ENCODE measurements at places on chromosomes 6 and 20.

DNA sequence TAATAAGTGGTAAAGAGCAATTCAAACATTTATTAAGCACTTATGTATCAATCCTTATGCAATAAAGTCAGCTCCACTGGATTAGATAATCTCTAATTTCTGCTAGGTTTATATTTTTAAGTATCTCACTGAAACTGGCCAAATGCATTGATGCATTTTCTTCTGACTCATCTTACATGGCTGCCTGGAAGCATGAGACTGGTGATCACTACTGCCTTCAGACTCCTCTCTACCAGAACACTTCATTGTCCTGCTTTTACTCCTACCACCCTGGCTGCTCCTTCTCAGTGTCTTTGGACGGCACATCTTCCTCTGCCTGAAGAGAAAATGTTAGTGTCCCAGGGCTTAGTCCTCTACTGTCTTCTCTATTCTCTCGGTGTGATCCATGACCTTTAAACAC lies 7.4 kb downstream of the CEP85L start:
- DNase-seq, result no peak

DNA sequence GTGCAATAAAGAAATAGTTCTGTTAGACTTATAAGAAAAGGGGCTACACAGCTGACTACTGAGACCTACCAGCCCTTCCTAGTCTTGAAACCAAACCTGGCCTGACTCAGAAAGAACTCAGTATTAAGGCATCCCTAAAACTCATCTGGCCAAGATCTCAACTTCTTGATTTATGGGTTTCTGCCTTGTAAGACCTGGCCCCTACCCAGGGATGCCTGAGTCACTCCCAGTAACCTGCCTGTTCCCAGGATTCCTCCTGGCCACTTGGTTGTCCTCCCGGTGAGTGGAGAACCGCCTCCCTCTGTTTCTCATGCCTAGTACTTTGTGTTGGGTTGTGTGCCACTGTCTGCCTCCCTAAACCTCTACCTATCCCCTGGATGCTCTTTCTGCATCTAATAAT lies 189.4 kb upstream of the PREP start:
- DNase-seq, result peak; percentile 70

DNA sequence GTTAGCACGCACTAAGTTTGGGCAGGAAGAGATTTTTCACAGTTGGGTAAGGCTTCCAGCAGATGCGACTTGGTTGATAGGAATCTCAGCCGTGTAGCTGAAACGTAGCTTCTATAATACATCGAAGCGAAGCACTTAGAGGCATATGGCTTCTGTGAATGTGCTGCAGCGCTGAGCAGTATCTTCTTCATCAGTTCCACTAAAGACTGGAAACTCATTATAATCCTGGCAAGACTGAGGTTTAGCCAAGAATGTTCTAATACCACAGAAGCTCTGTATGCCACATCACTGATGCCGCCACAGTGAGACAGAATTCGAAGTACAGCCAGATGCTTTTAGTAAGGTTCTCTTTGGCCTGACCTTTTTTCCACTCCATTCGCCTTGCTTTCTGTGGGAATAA lies 680.2 kb upstream of the AGPAT4 start:
- DNase-seq, result no peak

DNA sequence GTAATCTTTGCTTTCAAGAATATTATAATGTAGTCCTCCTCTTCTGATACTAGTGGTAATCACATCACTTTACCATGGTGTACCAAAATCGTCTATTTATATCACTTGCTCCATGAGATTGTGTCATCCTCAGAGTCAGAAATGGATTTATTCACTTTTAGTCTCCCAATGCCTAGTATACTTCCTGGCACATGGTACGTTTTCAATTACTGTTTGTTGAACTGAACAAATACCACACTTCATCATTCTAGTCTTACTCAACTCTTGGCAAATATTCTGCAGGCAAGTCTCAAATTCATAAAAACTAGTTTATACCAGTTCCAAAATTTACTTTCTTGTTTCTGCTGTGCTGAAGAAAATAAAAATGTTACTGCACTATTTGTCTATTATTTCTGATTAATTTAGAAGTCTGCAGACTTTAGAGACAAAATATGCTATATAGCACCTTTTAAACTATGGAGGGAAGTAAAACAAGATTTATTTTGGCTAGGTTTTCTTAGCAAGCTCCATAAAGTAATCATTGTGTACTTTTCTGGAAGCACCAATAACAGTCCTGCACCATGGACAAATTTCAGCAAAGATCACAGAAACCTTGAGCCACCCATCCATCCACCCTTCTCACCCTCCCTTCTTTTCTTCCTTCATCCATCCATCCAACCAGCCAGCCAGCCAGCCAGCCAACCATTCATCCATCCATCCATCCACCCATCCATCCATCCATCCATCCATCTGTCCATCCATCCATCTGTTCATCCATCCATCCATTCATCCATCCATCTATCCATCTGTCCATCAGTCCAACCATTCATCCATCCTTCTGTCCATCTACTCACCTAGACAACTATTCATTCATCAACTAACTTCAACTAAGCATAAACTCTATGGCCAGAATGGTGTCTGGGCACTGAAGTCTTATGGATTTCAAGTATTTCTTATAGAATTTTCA lies 102.1 kb upstream of the STMND1 start:
- DNase-seq, result peak; percentile 86

DNA sequence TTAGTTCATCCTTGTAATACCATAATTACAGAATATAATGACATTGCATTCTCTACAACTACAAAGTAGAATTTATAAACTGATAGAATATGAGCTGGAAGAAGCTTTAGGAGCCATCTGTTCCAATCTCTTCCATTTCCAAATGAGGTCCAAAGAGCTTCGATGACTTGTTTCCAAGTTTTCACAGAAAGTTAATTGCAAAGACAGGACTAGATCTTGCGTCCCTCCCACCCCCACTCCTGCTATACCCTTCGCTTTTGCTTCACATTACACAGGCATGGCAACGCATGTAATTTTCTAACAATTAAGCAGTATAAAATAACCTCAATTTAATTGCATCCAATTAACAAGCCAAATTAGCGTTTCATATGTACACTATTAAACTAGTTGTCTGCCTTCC lies 7.0 kb downstream of the HIVEP2 start:
- no peak for DNase-seq

GRCh38 chr6:120774275-120774674 lies 560.0 kb downstream of the TBC1D32 start:
- no peak for DNase-seq
